ENCODE measurements at places on chromosomes 2 and 18. TPM values are rescaled to one million over a fixed set of nuclear protein-coding genes. Genes with fewer than 3 reads are reported as not detected.

The COLEC11 gene
- not detected for total RNA-seq

The PTPN2 gene
- total RNA-seq: 24.2 TPM

The UGT1A10 gene
- not detected for total RNA-seq

The STON1 gene
- 8.2 TPM for total RNA-seq

The ESPNL gene
- 9.2 TPM for total RNA-seq

The PRSS56 gene
- total RNA-seq: not detected

The DSEL gene
- total RNA-seq: 69.8 TPM

The RESP18 gene
- not detected for total RNA-seq

The FHL2 gene
- total RNA-seq: 148 TPM

Measured in uterine smooth muscle cell (primary cell).